Muscle of arm (tissue), 14 donors: ENCODE measurements at places on chromosomes 11 and 22.
A peak's percentile ranks its signal among the peaks of the same experiment; 100 is the strongest.

DNA sequence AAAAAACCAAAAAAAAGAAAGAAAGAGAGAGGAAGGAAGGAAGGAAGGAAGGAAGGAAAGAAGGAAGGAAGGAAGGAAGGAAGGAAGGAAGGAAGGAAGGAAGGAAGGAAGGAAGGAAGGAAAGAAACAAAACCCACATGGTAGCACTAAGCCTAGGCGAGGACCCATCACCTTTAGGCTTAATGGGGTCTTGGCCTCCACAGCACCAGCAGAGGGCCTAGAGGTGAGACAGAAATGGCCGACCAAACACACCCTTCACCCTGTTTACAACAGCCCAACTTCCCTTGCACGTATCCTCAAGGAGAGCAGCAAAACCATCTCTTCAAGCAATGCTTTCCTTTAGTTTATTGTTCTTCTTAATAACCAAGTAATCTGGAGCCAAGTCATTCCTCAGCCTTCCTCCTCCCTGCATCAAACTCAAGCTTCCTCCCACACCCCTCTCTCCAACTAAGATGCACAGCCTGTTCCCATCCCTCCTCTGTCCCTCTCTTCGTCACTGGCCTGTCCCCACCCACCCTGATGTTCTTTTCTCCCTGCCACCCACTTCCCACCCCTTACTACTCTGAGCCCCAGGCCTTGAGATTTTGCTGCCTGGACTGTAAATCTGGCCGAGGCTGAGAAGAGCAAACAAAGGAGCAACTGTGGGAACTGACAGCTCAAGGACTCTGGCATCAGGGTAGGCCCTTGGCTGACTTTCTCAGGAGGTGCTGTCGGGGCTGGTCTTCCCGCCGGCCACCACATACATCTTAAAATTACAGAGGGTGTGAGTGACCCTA lies 26.0 kb downstream of the POU2AF1 start:
- DNase-seq = no peak

DNA sequence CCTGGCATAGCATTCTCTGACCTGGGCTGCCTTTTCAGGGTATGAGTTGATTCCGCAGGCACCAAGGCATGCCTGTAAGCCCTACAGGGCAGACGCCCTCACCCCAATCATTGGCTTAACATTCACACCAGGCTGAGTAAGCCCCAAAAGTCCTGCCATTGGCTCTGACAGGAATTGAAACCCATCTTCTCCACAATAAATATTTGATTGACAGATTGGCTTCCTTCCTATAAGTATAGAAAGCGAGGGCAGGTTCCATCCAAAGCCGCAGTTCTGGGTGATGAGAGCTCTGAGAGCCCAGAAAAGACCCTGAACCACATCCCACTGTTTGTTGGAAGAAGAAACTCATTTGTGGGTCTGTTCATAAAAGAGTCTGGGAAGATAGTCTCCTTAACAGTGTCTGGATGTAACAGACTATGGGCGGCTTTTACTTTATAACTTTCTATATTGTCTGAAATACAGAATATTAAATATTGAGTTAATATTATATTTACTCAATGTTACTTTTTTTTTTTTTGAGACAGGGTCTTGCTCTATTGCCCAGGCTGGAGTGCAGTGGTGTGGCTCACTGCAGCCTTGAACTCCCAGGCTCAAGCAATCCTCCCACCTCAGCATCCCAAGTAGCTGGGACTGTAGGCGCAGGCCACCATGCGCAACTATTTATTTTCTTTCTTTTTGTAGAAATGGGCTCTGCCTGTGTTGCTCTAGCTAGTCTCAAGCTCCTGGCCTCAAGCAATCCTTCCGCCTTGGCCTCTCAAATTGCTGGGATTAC lies 46.8 kb downstream of the FAM83F start:
- DNase-seq = no peak

- no peak for DNase-seq
Observed at GRCh38 chr11:78841456-78842060, 266.9 kb upstream of the NARS2 start.

DNA sequence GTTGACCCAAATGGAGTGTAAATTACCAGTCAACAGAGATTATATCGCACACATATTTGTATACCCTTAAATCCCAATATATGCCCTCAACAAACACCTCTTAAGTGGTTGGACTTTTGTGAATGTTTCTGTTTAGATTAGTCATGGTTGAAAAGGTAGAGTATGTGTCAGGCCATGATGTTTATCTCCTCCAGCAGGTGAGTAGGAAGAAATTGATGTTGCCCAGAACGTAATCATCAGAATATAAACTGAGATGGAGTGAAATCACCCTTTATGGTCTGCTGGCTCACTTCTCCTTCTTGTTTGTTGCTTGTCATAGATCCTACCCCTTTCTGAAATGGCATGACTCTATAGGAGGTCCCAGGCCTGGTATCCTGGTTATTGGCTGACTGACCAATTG lies 431.8 kb downstream of the ETS1 start:
- no peak for DNase-seq

DNA sequence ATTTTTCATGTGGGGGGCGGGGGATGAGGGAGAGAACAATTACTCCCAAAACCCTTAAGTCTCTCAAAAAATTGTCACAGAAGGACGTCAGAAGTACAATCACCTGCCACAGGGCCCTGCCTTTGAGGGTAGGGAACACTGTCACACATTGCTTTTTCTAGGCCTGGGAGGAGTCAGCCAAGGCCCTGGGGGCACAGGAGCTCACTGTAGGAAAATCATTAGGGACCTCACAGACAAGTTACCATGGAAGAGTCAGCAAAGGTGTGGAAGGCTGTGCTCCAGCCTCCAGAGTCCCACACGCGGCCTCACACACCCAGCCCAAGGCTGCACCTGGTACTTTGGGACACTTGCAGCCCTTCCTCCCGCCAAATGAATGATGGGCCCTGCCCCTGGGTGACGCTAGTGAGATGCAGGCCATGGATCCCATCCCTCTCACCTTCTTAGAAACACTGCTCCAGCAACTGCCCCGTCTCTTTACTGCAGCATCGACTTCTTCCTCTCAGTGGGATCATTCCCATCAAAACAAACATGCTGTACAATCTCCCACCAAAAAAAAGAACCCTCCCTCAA lies 3.3 kb downstream of the PLEKHA7 start:
- no peak for DNase-seq

GRCh38 chr22:42169055-42169469 lies 38.5 kb upstream of the CYP2D6 start:
- DNase-seq = peak; percentile 81

DNA sequence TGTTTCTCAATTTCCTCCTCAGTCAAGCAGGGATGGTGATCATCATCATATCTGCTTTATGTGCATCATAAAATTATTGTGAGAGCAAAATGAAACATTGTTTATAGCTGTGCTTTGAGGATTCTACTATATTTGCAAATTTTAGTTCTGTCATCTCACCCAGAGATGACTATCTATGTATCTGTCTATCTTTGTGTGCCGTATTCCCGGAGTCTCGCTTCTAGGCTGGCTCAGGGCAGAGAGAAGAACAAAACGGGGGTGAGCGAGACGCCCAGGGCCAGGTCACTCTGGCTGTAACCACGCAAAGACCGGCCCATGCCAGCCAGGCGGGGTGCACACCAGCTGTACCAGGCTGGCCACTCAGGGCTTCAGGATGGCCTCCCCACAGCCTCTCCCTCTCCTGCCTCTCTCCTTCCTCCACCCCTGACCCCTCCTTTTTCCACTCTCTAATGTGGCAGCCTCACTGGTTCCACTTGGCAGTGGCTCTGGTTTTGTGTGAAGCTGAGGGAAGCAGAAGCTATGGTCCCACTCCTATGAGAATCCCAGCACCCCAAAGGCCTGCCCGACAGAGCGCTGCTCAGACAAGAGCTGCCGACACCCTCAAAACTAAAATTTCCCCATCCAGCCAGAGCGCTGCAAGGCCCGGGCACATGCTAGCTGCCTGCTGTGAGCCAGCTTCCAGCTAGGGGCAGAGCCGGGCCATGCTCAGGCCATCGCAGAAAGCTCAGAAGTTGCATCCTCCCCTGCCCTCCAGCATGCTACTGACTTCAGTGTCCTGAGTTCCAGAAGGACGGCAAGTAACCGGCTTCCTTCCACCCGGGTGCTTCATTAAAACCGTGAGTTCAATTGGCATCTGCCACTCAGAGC lies 139.5 kb upstream of the TBCEL start:
- DNase-seq = no peak

GRCh38 chr22:25829237-25829636 lies 87.2 kb downstream of the MYO18B start:
- no peak for DNase-seq

GRCh38 chr11:129374993-129375750 lies 476 bp upstream of the BARX2 start:
- no peak for DNase-seq

DNA sequence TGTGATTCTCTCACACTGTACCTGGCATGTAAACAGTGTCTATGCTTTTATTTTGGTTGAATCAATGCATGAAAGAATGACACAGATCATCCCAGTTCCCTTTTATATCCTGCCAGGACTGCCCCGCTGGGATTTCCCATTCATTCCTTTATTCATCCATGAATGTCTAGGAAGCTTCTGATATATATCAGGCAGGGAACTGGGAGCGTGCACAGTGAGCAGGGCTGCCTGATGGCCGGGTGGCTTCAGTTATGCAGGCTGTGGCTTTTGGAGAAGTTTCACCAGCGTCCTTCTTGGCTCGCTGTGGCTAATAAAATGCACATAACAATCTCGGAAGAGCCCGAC lies 789.0 kb downstream of the TBC1D22A start:
- DNase-seq = no peak

DNA sequence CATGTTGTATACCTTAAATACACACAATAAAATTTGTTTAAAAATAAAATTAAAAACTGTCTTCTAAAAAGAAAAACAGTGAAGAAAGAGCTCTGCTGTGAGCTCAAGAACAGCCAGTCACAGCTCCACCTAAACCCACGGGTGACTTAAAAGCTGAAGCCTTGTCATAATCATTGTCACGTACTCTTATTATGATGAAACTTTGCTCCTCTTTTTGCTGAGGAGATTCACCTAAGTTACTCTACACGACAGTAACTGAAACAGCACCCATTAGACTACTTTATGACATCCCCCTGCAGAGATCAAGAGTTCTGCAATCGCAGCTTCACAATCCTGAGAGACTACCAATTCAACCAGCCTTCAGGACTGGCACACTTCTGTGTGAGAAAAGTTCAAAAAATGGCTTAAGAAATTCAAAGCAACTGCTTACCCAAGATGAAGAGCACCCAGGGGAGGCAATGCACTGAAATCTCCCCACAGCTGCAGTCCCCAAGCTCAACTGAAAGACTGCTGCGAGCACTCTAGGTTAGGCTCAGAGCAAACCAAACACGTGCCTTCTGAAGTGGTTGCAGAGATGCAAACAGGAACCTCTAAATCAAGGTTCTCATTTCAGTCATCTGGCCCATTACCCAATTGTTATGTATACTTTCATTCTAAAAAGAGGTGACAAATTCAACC lies at the start of gene JAML:
Gene JAML (minus strand): TSS at position 501 of the 678 bp plus-strand sequence. CDS start 10,145 bp downstream, outside the sequence.
- DNase-seq = no peak

DNA sequence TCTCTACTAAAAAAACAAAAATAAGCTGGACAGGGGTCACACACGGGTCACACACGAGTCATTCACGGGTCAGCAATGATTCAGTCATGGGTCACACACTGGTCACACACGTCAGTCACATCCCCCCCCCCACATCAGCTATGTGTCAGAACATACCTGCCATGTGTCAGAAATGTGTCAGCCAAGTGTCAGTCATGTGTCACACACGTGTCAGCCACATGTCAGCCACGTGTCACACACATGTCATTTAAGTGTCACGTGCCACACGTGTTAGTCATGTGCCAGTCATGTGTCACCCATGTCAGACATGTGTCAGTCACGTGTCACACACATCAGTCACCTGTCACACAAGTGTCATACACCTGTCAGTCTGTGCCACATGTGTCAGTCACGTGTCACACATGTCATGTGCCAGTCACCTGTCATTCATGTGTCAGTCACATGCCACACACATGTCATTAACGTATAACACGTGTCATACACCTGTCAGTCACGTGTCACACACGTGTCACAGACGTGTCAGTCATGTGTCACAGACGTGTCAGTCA lies 28.7 kb upstream of the MMP20 start:
- DNase-seq = no peak

DNA sequence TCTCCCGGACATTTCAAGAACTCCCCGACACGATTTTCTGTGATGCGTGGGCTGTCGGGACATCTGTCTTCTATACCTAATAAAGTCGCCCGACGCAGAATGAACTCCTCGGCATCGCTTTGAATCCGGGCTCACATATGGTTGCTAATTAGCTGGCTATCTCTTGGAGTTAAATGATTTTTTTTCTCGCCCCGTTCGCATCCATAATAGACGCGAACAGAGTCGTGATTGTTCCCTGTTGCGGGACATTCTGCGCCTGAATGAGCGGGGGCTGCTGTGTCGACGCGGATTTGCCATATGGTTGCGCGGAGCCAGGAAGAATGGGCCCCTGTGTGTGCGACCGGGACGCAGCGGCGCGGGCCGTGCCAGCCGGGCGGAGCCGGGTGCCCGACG lies 16.4 kb downstream of the CDKN1C start:
- DNase-seq = no peak

DNA sequence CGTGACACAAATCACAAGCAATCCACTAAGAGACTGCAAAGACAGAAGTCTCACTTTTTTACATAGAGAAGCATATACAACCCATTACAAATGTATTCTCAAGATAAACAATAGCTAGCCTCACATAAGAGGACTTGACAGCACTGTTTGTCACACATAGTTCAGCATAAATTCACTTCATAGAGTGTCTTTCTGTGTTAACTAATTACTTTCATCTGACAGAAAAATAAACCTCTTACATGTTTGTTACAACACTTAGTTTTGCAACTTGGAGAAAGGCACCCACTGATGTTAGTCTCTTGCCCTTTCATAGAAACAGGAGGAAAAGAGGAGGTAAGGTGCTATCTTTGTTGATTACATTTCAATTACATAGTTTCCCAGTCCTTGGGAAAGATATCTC lies 2221.9 kb upstream of the RAG2 start:
- no peak for DNase-seq

- no peak for DNase-seq
Observed at GRCh38 chr22:31302006-31302405, 9.7 kb upstream of the PIK3IP1 start.

- no peak for DNase-seq
Observed at GRCh38 chr11:120231963-120232362, 8.0 kb upstream of the POU2F3 start.

DNA sequence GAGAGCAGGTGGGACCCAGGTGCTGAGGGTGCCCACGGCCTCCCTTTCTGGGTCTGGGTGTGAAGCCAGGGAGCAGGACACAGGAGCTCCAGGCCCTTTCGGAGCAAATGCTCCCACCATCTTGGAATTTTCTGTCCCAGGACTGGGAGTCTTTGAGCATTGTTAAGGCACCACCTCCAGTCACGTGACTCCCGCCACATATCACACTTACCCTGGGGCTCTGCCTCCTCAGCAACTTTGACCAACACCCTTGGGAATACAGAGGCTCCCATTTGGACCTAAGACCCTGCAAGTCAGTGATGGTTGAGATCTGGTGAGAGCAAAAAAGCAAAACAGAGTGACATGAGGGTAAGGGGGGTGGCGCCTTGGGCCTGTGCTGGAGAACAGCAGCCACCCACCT lies 35.6 kb downstream of the GNAZ start:
- no peak for DNase-seq

- DNase-seq = peak; percentile 59
Observed at GRCh38 chr11:96012086-96012824, 88.3 kb upstream of the MTMR2 start.
